Amygdala (tissue), 56 donors: ENCODE measurements at places on chromosomes 3 and 15.

- DNase-seq, result no peak
Observed at GRCh38 chr3:126266291-126266840, 86.0 kb upstream of the ALDH1L1 start.

DNA sequence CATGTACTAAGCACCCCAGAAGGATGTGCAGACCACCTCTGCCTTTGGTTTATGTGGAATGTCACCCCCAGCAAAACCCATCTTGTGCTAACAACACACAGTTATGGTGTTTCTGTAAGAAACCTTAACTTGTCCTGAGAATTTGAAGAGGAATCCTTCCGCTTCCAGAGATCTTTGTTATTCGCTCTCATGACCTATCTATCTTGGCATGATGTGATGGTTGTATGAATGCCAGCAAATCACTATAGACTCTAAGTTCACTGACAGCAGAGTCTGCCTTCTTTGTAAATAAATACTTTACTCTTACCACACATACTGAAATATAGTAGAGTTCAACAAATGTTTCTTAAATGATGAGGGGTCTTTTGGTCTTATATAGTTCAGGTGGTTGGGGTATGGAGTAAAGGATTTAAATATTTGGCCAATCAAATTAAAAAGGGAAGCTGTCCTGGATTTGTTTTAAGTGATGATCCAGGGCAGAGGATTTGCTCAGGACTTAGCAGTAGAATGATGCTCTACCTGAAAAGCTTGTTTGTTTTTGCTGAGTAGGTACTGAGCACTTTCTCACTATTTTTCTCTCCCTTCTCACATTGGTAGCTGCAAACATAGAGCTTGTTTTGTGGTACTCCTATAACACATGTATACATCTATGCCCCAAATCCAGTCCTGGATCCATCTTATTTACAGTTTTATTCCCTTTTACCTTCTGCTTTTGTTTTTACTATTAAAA, 27.9 kb upstream of the RTP1 start:
- DNase-seq, result no peak

- no peak for DNase-seq
Observed at GRCh38 chr3:55559500-55560423, 72.7 kb upstream of the WNT5A start.

DNA sequence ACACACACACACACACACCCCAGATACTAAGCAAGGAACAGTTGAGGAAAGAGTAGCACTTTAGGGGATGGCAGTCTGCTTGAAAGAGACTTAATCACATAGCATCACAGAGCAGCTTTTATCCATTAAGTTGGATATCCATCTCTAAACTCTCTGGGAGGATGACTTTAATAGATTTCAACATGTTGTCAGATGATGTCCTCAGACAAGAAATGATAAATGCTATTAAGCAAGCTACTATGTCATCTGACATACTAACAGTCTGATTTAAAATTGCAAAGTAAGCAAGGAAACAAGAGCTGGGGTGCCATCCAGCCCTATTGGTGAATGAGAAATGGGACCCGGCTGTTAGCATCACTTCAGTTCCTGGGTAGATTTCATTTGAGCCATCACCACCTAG, 136.9 kb downstream of the PLCL2 start:
- DNase-seq, result no peak

DNA sequence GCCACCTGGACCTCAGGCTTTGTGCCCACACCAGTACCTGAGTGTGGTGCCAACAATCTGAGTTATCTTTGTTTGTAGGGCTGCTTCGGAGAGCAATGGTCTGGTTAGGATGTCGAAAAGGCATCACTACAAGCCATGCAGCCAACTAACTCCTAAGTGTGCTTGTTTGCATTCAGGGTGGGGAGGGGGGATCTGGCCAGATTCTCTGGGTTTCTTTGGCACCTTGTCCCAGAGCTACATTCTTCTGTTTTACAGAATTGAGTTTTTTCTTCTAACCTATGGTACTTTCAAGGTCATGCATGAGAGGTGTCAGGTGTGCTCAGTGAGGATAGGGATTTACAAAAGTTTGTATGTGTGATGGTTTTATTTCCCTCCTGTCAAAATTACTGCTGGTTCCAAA, 391.4 kb upstream of the RARB start:
- no peak for DNase-seq

- no peak for DNase-seq
Observed at GRCh38 chr3:4571690-4572334, 78.7 kb downstream of the ITPR1 start.

DNA sequence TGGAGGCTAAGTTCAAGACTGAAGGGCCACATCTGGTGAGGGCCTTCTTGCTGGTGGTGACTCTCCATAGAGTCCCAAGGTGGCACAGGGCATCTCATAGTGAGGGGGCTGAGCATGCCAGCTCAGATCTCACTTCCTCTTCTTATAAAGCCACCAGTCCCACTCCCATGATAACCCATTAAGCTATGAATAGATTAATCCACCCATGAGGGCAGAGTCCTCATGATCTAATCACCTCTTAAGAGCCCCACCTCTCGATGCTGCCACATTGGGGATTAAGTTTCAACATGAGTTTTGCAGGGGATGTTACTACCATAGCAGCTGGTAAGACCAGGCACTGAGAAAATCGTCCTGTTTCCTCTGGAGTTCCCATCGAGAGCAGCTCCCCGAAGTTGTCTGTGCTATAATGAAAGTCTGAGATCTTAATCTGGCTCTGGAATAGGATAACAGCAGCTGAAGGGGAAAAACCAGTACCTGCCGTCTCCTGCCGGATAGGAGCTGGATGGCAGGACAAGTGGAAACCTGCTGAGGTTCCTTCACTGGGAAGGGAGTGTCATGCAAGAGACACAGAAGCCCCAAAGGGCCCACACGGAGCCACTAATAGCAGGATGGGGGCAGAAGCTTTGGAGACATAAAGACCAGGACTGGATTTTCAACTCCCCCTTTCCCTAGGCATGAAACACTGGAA, 79.5 kb upstream of the EPHB3 start:
- DNase-seq, result no peak

- no peak for DNase-seq
Observed at GRCh38 chr3:127821394-127821793, 921 bp downstream of the MGLL start.

- peak; percentile 8 for DNase-seq
Observed at GRCh38 chr3:111252779-111253178, 181.2 kb downstream of the NECTIN3 start.

DNA sequence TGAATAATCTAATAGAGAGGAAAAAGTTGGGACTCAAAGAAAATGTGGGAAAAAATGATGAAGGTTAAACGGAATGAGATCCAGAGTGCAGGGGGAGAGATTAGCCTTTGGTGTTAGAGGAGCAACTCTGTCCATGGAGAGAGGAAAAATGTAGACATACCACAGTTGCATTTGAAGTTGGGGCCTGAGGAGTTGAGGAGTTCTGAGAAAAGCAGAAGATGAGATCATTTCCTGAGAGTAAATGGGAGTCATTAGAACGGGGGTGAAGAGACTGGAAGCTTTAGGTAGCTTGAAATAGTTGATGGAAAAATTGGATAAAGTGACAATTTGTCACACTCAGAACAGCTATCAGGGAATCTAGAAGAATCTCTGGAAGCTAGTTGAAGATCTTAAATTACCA, 7.3 kb downstream of the CCR5AS start:
- no peak for DNase-seq

GRCh38 chr3:94561094-94561493, 498.2 kb downstream of the NSUN3 start:
- no peak for DNase-seq

GRCh38 chr3:184485241-184485640, 76.3 kb upstream of the EPHB3 start:
- DNase-seq, result no peak

- no peak for DNase-seq
Observed at GRCh38 chr3:154794391-154794790, 285.7 kb upstream of the MME start.

- DNase-seq, result no peak
Observed at GRCh38 chr3:120451272-120451761, 525 bp upstream of the FSTL1 start.

DNA sequence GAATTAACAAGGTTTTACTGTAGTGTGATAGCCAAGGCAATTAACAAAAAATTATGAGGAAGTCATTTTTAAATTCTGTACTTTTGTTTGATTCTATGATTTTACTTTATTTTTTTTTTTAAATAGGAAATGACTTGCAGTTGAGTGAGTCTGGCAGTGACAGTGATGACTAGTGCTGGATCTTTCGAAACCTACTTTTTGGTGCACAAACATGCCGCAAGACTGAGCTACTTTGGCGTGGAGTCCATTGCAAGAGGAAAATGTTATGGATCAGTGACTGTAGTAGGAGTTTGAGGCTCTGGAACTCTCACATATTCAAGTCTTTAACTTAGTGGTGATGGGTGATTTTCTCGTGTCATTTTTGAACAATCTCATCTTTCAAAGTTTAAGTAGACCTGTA, 11.6 kb downstream of the EAF1 start:
- no peak for DNase-seq

GRCh38 chr15:100349696-100350433, 8.1 kb upstream of the ADAMTS17 start:
- DNase-seq, result peak; percentile 91

GRCh38 chr3:9416139-9416780, 18.8 kb downstream of the SETD5 start:
- DNase-seq, result no peak

DNA sequence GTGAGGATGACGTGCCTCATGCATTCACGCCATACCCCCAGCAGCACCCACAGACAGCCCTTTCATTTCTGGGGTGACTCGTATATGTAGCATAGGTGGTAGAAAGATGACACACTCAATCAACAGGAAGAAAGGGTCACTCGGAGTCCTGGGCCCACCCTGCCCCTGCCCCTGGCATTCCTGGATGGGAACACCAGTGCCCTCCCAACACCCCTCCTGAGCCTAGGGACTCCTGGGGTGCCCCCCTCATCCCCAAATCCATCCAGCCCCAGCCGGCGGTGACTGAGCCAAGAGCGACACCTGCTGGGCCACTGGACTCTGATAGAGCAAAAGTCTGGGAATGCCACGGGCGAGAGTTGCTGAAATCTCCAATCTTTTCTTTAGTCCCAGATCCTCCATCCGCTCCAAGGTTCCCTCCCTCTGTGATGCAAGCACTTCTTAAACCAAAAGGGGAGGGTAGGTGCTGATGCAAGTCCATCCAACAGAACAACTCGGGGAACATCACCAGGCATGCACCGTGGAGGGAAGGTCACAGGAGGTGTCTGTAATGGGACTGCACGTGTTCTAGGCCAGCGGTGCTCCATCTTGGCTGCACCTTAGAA, 31.1 kb downstream of the ACAN start:
- DNase-seq, result peak; percentile 41
